ENCODE measurements at places on chromosomes 12 and 14.

GRCh38 chr14:90280096-90280495 lies 23.7 kb downstream of the PSMC1 start:
- no peak for DNase-seq

DNA sequence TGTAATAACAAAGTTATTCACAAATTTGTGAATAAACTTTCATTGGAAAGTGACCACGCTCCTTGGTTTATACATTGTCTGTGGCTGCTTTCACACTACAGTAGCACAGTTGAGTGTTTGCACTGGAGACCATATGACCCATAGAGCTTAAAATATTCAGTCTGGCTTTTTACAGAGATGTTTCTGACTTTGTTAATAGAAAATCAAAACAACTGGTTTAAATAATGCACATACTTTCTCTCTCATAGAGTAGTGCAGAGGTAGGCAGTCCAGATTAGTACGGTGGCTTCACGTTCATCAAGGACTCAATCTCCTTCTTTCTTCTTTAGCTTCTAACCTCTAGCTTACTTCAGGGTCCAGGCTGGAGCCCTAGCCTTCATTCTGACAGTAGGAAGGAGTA lies 36.2 kb downstream of the PSEN1 start:
- DNase-seq: no peak

DNA sequence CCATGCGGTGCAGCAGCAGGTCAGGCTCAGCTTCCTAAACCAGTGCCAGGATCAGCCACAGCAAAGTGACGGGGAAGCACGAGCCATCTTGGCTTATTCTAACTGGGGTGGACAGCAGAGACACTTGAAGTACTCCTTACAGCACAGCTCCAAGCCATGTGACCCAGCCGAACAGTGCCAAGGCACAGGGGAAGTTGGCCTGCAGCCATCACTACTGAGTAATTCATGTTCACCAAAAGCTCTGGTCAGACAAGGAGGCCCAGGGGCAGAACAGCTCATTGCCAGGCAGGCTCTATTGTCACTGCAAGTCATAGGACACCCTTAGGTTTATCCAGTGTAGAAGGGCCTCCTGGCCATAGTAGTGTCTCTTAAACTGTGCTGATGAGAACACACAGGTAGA lies 23.4 kb upstream of the SLC35F4 start:
- DNase-seq: no peak

DNA sequence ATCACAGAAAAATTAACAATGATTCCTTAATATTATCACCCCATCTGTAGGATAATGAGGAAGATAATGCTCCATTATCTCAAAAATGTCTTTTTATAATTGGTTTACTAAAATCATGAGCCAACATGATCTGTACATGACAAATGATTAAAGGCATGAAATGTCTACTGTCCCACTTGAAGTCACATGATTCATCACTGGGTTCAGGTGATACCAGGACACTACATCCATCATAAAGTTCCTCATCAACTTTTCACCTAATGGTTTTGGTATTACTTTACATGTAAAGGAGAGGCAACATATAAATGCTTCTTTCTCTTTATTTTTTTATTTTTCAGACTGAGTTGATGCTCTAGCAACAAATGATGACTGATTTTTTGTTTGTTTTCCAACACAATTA lies 313.3 kb downstream of the MED13L start:
- no peak for DNase-seq

GRCh38 chr12:66598079-66598478 lies 80.8 kb downstream of the GRIP1 start:
- no peak for DNase-seq

Measured in stimulated activated CD8-positive, alpha-beta memory T cell treated with anti-CD3 and anti-CD28 coated beads, Interleukin-15, amount 100 ng/mL, for 48 hours (primary cell).